KG1 (cell line): ENCODE measurements at places on chromosomes 12 and 14.

GRCh38 chr12:61810486-61810885, 449.7 kb upstream of the USP15 start:
- DNase-seq: no peak

DNA sequence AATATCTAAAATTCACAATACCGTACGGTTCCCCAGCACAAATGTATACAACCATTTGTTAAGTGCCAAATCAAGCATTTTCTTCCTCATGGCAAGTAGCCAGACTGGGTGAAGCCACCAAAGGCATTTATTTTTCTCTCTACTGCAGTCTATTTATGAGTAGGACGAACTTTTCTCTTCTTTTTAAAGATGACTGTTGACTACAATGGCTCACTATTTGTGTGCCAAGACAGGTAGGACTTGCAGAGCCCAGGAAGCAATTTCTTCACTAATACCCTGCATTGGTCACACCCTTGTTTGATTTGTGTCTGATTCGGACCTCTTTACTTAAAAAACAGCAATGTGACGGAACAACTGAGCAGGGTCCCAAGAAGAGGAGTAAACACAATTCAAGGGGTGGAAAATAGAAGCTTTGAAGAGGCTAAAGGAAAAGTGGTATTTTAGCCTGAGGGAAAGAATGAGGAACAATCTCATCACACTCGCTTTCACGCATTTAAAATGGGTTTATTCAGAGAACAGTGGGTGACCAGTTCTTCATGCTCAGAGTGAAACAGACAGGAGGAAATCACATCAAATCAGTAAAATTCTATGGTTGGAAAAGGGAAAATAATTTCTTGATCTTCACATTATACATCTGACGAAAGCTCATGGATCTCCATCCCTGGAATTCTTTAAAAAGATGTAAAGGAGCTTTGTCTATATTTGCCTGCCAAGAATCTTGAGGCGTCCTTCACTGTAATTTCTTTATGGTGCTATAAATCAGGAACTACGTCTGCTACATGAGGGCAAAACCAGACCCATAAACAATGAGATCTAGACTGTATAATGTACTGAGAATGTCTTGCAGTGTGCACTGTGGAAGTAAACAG, 183.8 kb downstream of the PPM1H start:
- no peak for DNase-seq

GRCh38 chr14:64761441-64762043, 57.3 kb downstream of the PLEKHG3 start:
- DNase-seq: no peak

DNA sequence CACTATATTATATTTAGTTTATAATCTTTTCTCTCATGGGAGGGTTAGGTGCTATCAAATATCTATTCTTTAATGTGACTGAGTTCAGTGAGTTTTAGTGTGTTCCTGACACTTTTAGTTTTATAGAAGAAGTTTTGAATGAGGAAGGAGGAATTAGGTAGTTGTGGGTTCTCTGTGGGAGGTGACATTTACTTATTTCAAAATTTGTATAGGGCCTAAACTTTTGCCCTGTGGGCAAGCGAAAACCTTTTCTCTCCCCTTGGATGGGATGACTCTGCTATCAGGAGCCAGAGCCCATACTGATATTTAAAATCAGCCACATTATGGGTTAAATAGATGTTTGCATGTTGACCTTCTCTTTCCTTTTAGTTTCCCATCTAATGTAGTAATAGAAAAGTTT, 43.6 kb downstream of the SPATS2 start:
- no peak for DNase-seq

GRCh38 chr12:48388460-48388859, 37.7 kb upstream of the ZNF641 start:
- no peak for DNase-seq

GRCh38 chr14:72755766-72756165, 138.1 kb downstream of the DPF3 start:
- no peak for DNase-seq

GRCh38 chr12:8471090-8471489, 15.3 kb downstream of the CLEC6A start:
- no peak for DNase-seq

GRCh38 chr12:109004017-109004416, 16.9 kb downstream of the SVOP start:
- DNase-seq: no peak

DNA sequence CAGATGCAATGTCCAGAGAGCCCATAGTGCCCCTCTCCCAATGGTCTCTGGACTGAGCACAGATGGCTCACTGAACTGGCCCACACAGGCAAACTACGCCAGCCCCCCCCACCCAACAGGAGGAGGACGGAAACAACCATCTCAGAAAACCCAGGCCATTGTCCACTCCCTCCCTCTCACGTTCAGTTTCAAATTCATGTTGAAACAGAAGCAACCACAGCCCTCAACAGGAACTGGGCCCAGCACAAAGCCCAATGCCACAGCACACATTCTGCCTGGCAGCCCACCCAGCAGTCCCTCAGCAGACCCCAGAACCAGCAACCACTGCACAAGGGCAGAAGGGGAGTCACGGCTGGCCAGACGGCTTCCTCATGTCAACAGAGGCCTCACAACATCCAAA, 10.6 kb downstream of the CCDC88C start:
- no peak for DNase-seq

DNA sequence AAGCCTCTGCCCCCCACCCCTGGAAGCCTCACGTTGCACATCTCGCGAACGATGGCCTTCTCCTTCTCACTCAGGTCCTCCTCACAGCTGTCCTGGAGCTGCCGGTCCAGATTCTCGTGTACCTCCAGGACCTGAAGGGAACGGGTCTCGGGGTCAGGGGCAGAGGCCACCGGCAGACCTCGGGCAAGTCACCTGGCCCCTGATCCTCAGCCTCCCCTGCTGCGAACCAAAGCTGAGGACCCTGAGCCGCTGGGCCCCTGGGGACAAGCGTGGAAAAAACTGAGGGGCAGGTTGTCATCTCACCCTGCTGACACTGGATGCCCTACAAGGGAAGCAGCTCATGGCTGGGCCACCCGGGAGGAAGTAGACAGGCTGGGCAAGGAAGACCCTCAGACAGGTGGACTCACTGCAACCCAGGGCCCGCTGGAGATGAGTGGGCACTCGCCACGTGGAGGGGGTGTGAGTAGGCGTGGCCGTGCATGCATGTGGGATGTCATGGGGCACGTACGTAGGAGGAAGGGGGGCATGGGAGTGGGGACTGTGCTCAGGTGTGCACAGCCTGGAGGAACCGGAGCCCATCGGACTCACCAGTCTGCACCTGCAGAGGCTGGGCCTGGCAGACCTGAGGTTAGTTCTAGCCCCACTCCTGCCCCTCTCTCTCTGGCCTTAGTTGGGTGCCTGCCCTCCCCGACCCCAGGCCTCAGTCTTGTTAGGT, 35.1 kb downstream of the CCNK start:
- DNase-seq: no peak

GRCh38 chr12:71060426-71060825, 97.4 kb downstream of the TSPAN8 start:
- no peak for DNase-seq

DNA sequence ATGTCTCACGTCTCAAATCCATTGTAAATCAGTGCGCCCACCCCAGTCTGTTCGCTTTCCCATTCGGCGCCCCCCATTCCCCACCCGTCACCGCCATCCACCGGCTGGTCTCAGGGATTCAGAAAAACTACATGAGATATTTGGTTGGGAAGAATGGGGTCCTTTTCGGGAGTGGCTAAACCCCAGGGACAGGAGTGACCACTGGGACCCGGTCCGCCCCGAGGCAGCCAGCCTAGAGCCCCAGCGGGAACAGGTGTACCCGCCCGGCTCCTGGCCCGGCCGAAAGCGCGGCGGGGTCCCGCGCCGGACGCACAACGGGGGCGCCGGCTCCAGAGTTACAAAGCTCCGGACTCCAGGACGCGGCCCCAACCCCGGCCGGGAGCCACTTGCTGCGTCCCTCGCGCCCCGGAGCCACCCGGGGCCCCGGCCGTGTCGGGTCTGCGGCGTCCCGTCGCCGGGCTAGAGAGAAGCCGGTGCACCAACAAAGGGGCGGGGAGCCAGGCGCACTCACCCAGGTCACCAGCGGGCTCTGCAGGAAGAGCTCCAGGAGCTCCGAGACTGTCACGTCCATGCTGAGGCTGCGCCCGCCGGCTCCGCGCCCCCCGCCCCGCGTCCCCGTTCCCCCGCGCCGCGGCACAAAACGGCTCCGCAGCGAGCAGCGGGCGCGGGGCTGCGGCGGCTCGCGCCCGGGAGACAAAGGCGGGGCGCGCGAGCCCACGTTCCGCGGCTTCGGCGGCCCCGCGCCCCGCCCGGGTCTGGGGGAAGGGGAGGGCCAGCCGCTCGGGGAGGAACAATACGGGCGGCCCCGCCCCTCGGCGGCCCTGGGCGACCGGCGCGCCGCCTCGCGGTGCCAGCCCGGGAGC, at the start of gene CCDC88C:
Gene CCDC88C (minus strand): TSS at position 701 of the 863 bp plus-strand sequence. CDS start 130 bp downstream, at position 571.
- DNase-seq: peak; percentile 19

GRCh38 chr14:24183014-24183481, 5.6 kb downstream of the IPO4 start:
- DNase-seq: no peak
